GM13976 (cell line): ENCODE measurements at places on chromosomes 1 and 21.

- no peak for DNase-seq
Observed at GRCh38 chr1:157245823-157246222, 107.6 kb upstream of the ETV3 start.

- DNase-seq, result peak; percentile 70
Observed at GRCh38 chr21:31873696-31874599, 1.1 kb downstream of the HUNK start.

DNA sequence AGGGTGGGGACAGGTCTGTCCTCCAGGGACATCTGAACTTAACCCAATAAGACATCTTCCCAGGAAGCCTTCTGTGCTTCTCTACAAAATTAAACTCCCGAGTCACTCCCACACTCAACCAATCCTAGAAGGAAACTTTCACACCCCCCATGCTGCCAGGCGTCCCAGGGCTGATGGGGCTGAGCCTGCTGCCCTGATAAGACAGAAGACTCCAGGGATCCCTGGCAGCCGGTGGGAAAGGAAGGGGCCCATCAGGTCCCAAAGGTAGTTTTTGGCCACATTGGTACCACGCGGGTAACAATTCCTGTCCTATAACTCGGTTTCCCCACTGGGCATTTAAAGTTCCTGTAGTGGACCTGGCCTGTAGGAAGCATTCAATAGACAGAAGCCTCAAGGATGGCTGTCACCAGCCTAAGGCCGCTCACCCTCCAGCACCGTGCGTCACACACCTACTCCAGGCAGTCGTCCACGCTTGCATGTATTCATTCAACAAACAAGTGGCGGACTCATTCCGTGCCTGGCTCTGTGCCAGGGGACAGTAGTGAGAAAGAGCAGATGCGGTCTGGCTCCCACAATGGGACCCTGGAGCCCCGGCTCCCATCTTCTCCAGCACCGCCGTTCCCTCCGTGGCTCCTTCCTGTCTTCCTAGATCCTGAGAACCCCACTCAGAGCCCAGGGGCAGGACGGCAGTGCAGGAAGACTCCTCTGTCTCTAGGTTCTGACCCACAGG is 465.2 kb downstream of the NPHP4 start:
- no peak for DNase-seq

DNA sequence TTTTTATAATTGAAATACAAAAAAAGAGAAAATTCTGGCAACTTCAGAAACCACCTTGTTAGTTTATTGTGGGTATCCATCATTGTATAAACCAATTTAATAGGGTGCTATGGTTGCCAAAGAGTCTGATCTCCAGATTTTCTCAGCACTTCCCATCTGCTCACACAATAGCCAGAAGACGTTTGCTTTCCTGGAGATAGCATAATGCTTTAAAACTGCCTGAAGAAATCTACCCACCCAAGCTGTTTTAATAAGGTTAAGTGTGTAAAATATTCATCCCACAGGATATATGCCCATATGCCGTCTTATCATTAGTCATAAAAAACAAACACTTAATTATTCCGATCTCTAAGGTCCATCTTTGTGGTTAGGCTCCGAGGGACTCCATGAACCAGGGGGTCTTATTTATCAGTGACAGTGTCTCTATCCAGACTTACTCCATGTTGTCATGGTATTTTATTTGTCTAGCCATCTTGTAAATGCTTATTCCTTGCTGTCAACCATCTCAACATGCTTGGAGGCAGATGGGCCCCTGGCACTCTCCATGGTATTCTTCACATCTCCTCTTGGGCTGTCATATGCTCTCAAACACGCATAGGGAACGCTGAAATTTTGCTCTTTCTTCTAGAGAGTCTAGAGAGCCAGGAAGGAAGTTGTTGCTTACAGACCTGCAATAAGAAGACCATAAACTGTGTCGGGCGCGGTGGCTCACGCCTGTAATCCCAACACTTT is 58.5 kb downstream of the MAP10 start:
- DNase-seq, result no peak

DNA sequence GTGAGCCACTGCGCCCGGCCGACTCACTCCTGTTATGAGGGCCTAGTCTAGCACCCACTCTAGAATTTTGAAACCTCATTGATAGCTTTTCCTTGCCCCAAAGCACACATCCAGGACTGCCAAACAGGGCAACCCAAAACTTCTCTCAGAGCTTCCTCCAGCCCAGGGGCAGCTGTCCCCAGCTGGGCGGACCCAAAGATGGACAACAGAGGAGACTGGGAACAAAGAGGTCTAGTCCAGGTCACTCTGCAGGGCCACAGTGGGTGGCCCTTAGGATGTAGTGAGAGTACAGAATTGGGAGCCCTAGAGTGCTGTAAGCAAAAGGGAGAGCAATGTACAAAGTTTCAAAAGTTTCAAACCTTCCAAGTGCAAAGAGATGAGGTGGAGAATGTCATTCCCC is 1.2 kb downstream of the CD34 start:
- no peak for DNase-seq

DNA sequence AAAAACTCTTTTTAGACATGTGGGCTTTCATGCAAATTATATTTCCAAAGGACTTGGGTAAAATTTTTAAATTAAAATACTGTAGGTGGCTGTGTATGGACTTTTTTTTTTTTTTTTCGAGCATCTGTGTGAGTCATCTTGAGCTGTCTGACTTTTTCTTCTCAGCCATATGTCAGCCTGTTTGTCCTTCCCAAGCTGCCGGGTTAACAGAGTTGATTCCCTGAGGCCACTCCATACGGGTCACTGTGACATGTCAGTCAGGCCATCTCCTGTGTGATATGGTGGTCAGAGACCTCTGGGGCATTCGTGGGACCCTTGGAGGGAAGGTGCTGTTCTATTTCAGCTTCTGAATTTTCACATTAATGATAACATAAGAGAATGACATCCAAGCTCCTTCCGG is 148.3 kb downstream of the KCNJ6 start:
- DNase-seq, result no peak

DNA sequence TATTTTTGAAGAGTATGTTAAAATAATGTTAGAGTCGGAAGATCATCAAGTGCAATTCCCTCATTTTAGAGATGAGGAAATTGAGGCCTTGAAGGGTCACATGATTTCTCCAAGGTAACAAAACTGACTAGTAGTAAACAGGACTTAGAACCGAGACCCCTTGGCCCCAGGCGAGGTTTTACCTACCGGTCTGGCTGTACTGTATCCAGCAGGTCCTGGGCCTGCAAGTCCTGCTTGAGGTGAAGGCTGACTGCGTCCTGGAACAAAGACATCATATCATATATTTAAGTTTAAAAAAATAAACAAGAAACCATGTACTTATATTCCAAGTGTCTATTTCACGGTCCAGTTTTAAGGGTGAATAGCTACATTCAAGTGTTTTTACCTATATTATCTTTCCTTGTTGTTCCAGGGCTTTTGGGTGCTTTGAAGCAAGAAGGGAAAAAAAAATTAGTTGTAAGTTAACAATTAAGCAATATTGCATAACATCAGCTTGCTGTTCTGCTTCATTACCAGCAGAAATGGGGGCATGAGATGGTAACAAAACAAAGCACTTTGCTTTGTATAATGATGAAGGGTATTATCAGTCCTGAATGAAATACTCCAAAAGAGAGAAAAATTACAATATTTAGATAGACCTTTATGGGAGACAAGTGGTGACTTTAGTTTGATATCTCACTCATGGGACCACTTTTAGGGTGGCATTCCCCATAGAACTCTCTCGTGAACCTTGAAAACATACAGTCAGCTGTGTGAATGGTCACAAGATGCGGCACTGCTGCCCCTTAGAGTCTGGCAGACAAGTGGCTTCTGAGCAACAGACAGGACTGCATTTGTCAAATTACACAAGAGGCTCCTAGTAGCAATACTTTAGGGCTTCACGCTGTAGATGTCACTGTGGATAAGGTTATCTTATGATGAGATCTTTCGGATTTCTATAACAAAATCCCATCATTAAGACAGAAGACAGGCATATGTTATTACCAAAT is 29.8 kb upstream of the CFAP298 start:
- no peak for DNase-seq

- no peak for DNase-seq
Observed at GRCh38 chr1:232386721-232387510, 243.0 kb downstream of the SIPA1L2 start.

DNA sequence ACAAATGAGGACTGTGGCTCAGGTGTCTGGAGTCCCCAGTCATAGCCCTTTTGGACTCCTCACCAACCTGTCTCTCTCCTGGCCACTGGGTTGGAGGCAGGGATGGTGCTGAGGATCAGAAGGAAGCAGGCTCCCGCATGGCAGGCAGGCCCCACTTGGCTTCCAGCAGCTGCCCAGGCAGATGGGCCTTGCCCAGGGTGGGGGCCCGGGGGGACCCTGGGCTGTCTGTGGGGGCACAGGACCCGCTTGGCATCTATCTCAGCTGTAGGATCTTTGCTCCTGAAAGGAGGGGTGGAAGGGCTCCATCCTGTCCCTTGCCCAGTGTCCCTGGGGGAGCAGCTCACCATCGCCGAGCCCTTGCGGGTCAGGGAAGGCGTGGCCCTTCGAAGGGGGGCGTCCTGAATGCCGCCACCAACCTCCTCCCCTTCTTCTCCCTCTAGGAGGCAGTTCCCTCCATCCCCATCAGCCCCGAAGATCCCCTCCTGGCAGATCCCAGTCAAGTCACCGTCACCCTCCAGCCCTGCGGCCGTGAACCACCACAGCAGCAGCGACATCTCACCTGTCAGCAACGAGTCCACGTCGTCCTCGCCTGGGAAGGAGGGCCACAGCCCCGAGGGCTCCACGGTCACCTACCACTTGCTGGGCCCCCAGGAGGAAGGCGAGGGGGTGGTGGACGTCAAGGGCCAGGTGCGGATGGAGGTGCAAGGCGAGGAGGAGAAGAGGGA is 154.5 kb downstream of the PEX14 start:
- no peak for DNase-seq

DNA sequence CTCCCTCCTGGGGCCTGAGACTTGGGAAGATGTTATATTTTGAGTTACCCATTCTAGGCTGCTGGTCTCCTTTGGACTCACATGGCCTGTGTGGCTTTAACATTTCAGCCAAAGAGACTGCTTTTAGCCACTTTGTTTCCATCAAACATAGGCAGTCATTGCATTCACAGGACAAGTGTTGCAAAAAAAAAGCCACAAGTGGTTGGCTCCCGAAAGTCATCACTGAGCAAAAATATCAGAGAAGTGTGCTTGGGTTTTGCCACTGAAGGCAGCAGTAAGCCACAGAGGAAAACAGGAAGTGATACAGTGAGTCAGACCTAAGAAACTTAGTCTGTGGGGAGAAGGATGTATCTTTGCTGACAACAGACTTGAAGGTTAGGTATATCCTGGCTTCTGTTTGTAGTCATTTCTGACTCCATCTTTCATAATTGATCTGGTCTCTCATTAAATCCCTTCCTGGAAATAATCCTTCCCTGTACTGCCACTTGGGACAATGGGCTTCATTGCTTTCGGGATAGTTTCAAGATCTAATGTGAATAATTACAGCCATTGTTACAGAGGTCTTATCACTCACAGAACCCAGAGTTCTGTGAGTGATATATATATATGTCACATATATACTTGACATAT is 80.9 kb downstream of the COLGALT2 start:
- DNase-seq, result peak; percentile 76

DNA sequence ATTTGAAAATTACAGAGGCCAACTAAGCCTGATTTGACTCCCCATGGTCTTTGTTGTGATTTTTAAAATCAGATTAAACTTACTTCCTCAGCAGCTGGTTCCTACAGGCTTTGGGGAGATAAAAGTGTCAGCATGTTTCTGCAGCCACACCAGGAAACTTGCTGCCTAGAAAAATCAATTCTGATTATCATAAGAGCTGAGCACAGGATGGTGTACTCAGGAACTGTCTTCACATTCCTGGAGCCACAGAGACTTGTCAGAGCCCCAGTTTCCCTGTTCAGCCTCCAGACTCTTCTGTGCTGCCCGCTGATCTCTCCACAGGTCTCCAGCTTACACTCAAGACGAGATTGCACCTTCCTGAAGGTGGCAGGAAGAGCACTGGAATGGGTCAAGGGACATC is 23.9 kb downstream of the RAB3B start:
- DNase-seq, result no peak

GRCh38 chr21:44875316-44875700 is 1.8 kb upstream of the PTTG1IP start:
- DNase-seq, result no peak

DNA sequence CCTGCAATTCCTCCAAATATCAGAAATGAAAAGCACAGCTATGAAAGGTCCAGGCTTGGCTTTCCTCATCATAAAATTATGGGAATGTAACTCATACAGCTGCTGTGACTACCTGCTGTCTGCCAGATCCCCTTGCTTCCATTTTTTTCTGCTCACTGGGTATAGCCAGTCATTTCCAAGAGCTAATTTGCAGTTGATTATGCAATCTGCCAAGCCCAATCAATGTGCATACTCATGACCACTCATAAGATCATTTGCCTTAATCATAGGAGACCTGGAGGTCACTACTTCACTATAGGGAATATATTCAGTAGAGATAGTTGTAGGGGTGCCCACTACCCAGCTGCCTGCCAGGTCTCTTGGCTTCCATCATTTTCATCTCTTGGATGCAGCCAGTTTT is 417.7 kb upstream of the ZRANB2 start:
- no peak for DNase-seq

GRCh38 chr1:165988817-165989216 is 161.4 kb downstream of the UCK2 start:
- no peak for DNase-seq
